ENCODE measurements at places on chromosomes 7 and 10. TPM values are rescaled to one million over a fixed set of nuclear protein-coding genes. Genes with fewer than 3 reads are reported as not detected.

- DNase-seq: no peak
Measured at GRCh38 chr10:120456143-120456625, 843 bp upstream of the PLPP4 start.

- DNase-seq: no peak
Measured at GRCh38 chr10:12638781-12639180, 289.4 kb downstream of the CAMK1D start.

DNA sequence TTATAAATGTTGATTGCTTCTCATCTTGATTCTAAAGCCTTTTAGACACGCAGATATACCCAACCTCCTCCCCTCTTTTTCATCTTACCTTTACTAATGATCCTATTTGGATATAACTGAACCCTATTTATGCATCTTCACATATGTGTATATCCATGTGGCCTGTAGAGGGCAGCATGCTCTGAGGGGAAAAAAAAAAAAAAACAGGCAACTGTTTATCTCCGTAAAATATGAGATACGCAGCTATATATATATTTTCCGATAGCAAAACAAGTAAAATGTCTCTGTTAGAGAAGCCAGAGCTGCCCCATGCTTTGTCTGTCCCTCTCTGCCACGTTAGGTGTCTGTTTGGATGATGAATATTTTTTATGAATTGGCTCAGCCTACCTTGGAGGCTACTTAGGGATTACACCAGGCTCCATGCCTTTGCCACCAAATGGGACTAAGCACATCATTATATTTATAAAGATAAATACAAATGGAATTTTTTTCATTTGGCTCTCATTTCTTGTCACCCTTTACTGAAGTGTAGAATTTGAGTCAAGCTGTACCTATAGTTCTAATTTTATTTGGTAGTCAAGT is 174.8 kb upstream of the FZD1 start:
- DNase-seq: no peak

DNA sequence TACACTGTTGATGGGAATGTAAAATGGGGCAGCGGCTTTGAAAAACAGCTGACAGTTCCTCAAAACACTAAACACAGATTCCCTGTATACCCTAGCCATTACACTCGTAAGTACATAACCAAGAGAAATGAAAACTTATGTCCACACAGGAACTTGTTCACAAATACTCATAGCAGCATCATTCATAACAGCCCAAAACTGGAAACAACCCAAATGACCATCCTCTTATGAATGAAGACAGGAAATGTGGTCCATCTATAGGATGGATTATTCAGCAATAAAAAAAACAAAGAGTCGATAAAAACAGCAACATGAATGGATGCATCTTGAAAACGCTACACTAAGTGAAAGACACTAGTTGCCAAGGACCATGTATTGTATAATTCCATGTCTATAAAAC is 23.7 kb downstream of the NMT2 start:
- no peak for DNase-seq

DNA sequence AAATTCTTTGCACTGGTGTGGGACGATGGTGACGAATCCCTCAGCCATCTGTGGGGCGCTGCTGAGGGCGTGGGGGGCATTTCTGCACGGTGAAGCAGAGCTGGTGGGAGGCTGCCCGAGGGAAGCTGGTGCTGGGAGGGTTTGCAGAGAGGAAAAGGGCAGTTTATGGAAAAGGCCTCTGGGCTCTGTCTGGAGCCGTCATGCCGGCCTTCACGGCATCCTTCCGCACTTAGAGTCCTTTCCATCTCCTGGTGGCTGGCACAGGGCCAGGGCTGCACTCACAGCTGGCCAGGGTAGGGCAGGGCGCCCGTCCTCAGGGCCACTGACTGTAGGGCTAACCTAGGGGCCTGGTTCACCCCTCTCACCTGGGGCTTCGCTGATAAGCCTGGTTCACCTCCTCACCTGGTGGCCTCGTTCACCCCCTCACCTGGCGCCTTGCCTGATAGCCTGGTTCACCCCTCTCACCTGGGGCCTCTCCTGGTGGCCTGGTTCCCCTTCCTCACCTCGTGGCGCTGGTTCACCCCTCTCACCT is 598 bp upstream of the AMZ1 start:
- DNase-seq: no peak

DNA sequence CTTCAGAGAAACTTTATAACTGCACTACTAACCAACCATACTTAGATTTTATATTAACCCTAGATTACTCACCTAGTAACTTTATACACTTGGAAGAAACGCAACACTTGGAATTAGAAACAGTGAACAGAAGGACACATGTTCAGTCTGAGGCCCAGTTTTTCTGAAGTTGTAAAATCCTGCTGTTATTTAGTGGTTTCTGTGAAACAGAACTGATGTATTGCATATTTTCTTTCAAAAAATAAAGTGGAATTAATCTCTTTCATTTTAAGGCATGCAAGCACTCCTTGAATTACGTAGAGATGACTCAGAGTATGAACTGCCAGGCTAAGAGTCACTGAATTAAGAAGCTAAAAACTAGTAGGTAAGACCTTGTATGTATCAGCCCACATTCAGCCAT is 215.8 kb downstream of the SKAP2 start:
- no peak for DNase-seq

ZC3HAV1 gene
- 30.0 TPM for total RNA-seq

- no peak for DNase-seq
Measured at GRCh38 chr7:1364068-1364905, 95.0 kb downstream of the MICALL2 start.

DNA sequence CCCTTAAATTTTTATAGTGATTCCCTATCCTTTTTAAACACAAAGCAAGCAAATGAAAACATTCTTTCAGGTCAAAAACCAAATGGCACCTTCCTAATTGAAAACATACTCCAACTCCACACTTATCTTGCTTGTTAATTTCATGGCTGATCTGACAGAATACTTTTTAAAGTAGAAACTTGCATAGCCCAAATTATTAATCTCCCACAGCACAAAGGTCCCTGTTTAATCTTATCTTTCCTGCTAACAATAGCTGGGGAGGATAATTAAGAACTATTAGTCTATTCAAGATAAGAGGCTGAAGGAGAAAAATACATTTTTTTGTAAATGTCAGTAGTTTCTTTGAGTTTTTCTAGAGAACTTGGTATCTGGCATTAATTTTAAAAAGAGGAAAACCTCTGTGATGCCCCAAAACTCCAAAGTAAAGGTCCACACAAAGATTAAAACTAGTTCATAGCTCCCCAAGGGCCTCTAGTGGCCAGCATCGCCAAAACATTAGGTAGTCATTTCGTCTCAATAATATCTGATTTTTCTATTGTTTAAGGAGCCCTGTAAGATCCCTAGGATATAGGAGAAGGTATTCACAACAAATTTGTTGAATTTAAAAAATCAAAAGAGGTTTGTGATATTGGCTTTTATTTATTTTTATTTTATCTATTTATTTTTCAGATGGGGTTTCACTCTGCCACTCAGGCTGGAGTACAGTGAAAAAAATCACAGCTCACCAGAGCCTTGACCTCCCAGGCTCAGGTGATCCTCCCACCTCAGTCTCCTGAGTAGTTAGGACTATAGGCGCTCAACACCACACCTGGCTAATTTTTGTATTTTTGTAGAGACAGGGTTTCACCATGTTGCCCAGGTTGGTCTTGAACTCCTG is 14.7 kb downstream of the CDNF start:
- no peak for DNase-seq

DNA sequence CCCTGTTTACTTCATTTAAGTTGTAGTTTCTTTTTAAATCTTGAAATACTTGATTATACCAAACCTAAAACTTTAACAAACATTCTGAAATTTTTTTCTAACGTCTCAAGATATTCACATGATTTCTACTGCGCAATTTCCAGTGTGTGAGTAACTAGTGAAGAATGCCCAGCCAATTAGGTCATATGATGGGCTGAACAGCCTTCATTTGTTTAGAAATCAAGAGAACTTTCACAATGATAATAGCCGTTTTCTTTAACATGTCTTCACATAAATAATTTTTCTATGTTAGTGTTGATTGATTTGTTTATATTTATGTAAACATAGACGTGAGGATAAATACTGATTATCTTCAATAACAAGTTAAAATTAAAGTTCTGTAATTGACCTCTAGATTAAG is 21.8 kb downstream of the STAM start:
- DNase-seq: no peak

RAB19 gene
- total RNA-seq: 3.7 TPM

All from ureter (tissue), 1 donor.